NCI-H1092 treated with DMSO at 0.1 percent for 48 hours (cell line): ENCODE measurements at places on chromosomes 12 and 14.

DNA sequence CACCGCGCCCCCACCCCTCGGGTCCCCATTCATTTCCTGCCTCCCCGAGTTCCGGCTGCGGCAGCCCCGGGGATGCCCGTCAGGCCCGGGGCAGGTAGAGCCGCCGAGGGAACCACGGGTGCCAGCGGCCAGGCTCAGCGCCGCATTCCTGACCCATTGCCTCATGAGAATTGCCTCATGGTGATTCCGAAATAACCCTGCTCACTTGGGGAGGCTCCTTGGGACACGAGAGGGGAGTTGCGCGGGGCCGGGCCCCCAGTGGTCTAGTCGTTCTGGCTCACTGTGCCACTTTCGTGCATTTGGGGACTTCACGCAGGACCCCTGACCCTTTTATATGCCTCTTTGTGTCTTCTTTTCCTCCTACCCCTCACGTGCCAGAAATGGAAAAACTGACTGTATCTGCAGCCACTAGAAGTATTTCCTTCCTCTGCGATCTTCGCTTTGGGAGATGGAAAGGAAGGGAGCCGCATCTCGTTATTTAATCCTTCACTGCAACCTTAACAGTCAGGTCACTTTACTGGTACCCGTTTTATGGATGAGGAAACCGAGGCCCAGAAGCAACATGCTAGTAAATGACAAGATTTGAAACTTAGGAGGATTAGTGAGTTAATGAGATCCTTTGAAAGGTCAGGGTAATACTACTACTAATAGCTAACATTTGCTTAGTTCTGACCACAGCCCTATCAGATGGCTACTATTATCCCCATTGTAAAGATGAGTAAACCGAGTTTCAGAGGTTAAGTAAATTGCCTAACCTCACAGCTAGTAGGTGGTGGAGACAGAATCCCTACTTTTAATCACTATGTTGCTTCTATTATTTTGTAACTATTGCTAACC is 768 bp downstream of the PTPN11 start:
- no peak for DNase-seq

GRCh38 chr14:91919814-91920213 is 27.7 kb downstream of the FBLN5 start:
- no peak for DNase-seq

GRCh38 chr12:89276860-89277259 is 75.4 kb downstream of the DUSP6 start:
- no peak for DNase-seq

DNA sequence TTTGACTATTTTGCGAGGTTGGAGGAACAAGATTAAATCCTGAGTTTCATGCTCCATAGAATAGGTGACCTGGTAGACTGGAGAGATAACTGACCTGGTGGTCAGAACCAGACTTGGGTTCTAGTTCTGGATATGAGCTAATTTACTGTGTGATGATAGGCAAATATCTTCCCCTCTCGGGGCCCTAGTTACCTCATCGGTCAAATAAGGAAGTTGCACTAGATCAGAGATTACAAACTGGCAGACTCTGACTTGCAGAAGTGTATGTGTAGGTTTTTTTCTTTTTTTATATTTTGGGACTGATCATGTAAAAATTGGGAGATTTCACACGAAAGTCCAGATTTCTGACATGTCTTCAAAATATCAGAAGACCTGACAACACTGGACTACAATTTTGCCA is 37.0 kb downstream of the RPH3A start:
- no peak for DNase-seq

DNA sequence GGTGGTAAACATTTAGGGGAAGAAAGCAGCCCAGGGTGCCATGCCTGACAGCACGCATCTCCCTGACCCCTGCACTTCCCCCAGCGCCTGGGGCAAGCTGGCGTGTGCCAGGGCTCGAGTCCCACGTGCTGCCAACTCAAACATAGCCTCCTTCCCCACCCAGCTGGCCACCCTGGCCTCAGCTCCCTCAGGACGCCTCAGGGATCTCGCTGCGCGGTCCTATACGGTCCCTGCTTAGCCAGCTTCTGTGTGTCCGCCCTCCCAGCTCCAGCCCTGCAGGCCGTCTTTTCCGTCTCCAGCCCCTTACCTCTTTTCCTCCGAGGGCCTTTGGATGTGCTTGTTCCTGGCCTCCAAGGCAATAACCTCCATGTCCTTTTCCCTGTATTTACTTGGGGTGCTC is 71.0 kb downstream of the TESC start:
- no peak for DNase-seq

DNA sequence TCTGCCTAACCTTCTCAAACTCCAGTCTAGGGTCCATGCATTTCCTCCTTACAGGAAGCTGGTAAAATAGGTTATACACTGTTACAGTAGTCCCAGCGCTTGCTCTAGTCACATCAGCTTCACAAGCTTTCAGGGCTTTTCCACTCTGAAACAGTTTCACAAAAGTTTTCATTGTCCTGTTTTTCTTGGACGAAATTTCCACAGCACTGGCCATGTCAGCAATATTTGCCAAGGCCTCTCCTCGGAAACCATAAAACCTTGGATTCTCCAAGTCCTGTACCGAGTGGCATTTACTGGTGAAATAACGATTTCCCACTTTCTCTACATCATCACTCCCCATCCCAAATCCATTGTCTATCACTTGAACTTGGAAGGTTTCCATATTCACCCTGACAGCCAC is 2.1 kb downstream of the MLH3 start:
- no peak for DNase-seq

- DNase-seq, result no peak
Observed at GRCh38 chr14:61553730-61554641, 141.3 kb upstream of the HIF1A start.

DNA sequence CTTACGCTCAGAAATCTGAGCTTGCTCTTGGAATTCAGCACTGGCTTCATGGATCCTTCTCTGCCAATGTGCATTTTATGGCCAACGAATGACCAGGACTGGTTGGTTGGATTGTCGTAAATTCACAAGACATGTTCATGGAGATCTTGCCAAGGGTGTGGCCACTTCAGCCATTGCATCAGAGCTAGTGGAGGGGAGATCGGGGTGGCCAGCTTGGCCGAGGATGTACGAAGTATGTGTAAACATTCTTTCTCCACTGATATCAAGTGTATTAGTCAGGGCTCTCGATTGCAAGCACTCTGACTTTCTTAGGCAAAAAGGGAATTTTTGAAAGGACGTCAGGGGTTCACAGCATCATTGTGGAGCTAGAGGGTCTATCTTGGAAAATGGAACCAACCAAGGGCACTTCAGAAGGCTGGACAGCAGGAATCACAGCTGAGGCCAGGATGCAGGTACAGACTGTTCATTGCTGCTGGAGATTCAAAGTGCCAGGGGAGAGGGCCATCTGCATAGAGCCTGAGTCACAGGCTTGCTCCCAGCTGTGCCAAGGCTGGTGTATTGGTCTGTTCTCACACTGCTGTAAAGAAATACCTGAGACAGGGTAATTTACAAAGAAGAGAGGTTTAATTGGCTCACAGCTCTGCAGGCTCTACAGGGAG is 32.9 kb upstream of the ADGRD1 start:
- no peak for DNase-seq

GRCh38 chr12:66600903-66601302 is 78.0 kb downstream of the GRIP1 start:
- DNase-seq, result peak; percentile 87

GRCh38 chr12:103806803-103807202 is 34.2 kb downstream of the NT5DC3 start:
- no peak for DNase-seq
